ENCODE measurements at places on chromosomes 12 and 14. TPM values are rescaled to one million over a fixed set of nuclear protein-coding genes. Genes with fewer than 3 reads are reported as not detected.

- H3K36me3 ChIP-seq, result no peaks in the 10 kb centered on the region
- no peak overlapping the region for H3K27ac ChIP-seq
- no peaks in the 10 kb centered on the region for H3K4me1 ChIP-seq
Measured at GRCh38 chr14:71536015-71536740, 396.1 kb upstream of the RGS6 start.

GRCh38 chr14:32009221-32009975 lies 67.7 kb upstream of the ARHGAP5 start:
- DNase-seq, result no peak
- no peaks in the 10 kb centered on the region for H3K4me1 ChIP-seq
- no peak overlapping the region for H3K27ac ChIP-seq
- H3K4me3 ChIP-seq, result no peak overlapping the region
- H3K27me3 ChIP-seq, result no peaks in the 10 kb centered on the region

- H3K27me3 ChIP-seq, result no peaks in the 10 kb centered on the region
- no peaks in the 10 kb centered on the region for H3K36me3 ChIP-seq
- DNase-seq, result no peak
- H3K4me1 ChIP-seq, result peaks cover 7% of the 10 kb centered on the region
- H3K4me3 ChIP-seq, result no peak overlapping the region
- peak overlapping the region; percentile 37 for H3K27ac ChIP-seq
Measured at GRCh38 chr12:47397664-47398281, 308.1 kb downstream of the RPAP3 start.

DNA sequence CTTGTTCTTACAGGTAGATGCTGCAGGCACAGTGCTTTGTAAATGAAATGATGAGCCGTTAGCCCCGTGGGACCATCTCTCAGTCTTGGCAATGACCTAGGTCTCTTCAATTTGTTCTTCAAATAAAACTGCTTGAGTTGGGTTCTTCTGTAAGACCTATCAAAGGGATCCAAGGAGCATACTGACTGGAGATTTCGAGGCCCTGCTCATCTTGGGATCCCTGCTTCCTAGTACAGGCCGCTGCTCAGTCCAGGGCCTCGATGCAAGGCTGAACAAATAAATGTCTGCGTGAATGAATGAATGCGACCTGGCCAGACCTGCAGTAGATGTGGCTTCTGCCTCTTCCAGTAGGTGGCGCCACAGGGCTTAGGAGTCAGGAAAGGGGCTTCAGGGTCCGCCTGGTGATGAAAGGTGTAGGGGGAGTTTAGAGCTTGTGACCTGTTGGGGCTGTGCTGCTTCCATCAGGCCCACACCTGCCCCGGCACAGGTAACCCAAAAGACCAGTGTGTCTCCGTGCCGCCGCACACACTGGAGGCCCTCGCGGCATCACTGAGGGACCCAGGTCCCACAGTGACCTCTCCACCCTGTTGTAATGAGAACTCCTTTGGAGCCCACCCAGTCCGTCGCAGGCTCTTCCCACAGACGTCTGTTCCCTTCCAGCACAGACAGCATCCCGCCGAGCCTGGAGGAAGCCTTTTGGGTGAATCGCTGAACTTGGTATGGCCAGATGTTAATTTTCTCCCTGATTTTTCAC lies 4.4 kb downstream of the CACNA1C start:
- H3K4me3 ChIP-seq, result no peak overlapping the region
- no peaks in the 10 kb centered on the region for H3K36me3 ChIP-seq
- H3K4me1 ChIP-seq, result no peaks in the 10 kb centered on the region
- peaks cover under 1% of the 10 kb centered on the region for H3K27me3 ChIP-seq
- peak; percentile 66 for DNase-seq

DNA sequence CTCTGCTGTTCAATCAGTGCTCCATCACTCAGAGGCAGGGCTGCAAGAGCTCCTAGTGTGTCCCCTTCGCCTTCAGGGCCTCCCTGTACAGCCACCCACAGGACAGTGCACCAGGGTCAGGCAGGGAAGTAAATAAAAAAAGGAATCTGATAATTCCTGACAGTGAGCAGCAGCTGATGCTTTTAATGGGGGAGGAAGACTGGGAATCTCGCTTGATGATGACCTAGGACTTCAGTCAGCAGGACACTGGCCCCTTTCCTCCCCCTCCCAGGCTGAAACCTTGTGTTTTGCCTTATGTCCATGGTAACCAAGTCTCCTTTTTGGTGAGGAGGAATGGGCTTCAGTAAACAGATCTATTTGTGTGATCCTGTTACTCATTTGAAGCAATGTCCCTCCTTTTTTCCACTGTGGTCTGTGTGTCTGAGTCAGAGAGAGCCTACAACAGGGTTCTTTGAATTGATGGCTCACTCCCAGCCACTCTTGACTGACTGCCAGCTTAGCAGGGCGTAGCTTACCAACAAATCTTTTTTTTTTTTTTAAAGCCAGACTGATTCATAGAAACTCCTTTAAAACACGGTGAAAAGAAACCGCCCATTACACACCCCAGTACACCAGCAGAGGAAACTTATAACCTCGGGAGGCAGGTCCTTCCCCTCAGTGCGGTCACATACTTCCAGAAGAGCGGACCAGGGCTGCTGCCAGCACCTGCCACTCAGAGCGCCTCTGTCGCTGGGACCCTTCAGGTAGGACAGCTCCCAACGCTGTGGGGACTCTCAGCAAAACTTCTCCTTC lies at the start of gene EMP1:
TSS of gene EMP1 (plus strand) at position 597 of the 792 bp plus-strand sequence. CDS start 14,785 bp downstream, outside the sequence.
- H3K27me3 ChIP-seq, result no peaks in the 10 kb centered on the region
- no peaks in the 10 kb centered on the region for H3K36me3 ChIP-seq
- DNase-seq, result peak; percentile 80
- peak within 1 kb of the TSS; percentile 72 for H3K27ac ChIP-seq
- H3K4me3 ChIP-seq, result peak within 1 kb of the TSS; percentile 37

DNA sequence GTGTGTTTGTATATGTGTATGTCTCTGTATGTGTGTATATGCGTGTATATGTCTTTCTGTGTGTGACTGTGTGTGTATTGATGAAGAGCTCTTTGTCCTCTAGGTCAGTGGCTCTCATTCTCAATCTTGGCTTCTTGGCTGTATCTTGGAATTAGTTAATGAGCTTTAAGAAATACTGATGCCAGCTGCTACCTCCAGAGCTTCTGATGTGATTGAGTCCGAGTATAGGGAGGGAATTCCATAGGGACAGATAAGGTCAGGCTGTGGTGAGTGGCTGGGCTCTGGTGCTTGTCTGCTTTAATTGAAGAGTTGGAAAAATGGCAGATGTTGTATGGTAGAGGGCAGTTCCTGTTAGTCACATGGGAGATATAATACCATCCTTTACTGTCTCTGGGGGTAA lies 140.1 kb downstream of the C12orf75 start:
- H3K4me3 ChIP-seq, result no peak overlapping the region
- no peaks in the 10 kb centered on the region for H3K4me1 ChIP-seq
- no peaks in the 10 kb centered on the region for H3K36me3 ChIP-seq
- no peak for DNase-seq
- no peak overlapping the region for H3K27ac ChIP-seq
- H3K27me3 ChIP-seq, result no peaks in the 10 kb centered on the region

DNA sequence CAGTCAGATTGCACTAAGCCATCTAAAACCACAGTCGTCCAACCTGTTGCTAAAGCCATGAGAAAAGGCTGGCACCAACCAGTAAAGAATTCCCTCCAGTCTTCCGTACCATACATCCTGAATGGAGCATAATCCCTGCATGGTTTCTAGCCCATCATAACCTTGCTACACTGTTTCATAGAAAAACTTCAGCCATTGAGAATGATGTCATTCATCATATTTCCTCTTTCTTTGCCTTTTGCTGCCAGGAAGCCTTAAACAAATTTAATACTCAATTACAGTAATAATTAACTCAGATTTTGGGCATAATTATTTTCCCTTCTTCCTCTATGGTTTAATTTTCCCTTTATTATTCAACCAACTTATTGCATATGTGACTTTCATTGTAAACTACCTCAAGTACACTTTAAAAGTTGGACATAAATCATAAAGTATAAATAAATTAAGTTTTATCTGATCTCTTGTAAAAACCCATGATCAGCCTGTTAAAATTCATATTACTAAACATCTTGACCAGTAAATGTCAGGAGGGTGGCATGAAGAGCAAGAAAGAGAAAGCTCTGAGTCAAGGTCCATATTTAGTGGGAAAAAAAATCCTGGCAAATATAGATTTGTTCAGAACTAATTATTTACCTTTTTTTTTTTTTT lies 264.7 kb downstream of the ZFP36L1 start:
- no peak overlapping the region for H3K4me3 ChIP-seq
- no peaks in the 10 kb centered on the region for H3K36me3 ChIP-seq
- no peak overlapping the region for H3K27ac ChIP-seq
- no peak for DNase-seq
- H3K4me1 ChIP-seq, result no peaks in the 10 kb centered on the region

DNA sequence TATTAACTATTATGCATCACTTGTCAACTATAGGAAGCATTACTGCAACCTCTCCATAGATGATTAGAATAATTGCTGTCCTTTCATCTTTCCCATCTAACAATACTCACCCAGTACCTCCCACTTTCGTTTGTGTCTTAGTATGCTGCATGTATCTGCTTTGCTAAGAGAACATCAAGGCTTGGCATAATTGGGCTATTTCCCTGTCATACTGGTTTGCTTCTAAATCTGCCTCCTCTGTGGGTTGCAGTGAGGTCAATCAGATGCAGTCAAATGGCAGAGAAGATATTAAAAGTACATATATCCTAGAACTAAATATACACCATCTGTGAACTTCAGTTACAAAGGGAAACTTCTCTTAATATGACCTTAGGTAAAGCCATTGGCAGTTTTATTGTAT lies 710.8 kb downstream of the DIO2 start:
- no peak for DNase-seq
- H3K27me3 ChIP-seq, result no peaks in the 10 kb centered on the region
- H3K27ac ChIP-seq, result no peak overlapping the region

DNA sequence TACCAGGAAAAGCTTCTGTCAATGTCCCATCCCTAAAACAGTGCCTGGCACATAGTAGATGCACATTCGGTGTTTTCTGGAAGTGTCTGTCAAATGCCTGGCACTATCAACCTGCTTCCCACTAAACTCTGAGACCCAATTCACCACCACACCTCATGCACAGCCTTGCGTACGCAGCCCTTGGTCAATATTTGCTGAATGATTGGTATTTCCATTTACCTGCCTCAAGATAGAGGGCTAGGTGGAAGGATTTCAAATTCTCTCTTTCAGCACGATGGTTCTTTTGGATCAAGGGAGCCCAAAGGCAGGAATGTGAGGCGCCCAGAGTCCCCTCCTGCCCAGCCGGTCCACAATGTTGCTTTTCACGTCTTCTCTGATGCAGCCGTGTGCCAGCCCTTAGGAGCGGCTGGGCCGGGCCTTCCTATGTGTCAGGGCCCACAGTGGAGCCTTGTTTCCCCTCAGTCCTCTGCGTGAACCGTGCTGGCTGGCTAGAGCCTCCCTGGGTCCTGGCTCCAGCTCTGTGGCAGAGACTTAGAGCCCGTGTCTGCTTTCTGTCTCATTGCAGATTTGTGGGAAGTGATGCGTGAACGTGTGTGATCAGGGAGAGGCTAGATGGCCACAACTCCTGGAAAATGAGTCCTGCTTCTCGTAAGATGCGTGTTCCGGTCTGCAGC lies 99.9 kb upstream of the RFLNA start:
- DNase-seq, result no peak
- H3K4me1 ChIP-seq, result no peaks in the 10 kb centered on the region
- H3K27ac ChIP-seq, result no peak overlapping the region
- H3K4me3 ChIP-seq, result no peak overlapping the region
- no peaks in the 10 kb centered on the region for H3K27me3 ChIP-seq
- H3K36me3 ChIP-seq, result no peaks in the 10 kb centered on the region

The BTBD6 gene
- total RNA-seq, result 19.2 TPM

The LRRC10 gene
- total RNA-seq, result not detected

All from right lobe of liver (tissue), 6 donors.